Activated CD4-positive, alpha-beta memory T cell treated with anti-CD3 and anti-CD28 coated beads for 36 hours (primary cell): ENCODE measurements at places on chromosomes 3 and 15.

GRCh38 chr15:68369931-68370767 lies 61.8 kb downstream of the ITGA11 start:
- peaks cover 7% of the 10 kb centered on the region for H3K27me3 ChIP-seq
- H3K4me1 ChIP-seq: peaks cover 2% of the 10 kb centered on the region
- H3K4me3 ChIP-seq: no peak overlapping the region

- no peak overlapping the region for H3K4me3 ChIP-seq
- peak; percentile 11 for DNase-seq
- H3K36me3 ChIP-seq: no peaks in the 10 kb centered on the region
- H3K27me3 ChIP-seq: peaks cover 1% of the 10 kb centered on the region
Observed at GRCh38 chr3:134852893-134853351, 57.9 kb downstream of the EPHB1 start.

DNA sequence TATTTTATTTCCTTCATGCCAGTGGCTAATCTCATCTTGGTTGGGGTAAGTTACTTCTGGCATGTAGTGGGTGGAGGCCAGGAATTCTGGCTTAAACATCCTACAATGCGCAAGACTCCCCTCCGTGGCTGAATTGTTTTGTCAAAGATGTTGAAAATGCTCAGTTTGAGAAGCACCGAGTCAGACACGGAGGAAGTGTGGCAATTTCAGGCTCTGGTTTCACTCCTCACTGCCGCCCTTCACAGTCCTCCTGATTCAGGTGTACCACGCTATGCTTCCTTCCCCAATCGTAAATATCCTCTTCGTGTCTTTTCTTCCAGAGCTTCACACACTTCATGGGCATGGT lies 150.7 kb downstream of the OPA1 start:
- peaks cover 6% of the 10 kb centered on the region for H3K4me1 ChIP-seq
- DNase-seq: peak; percentile 21
- peaks cover 7% of the 10 kb centered on the region for H3K27me3 ChIP-seq
- H3K36me3 ChIP-seq: no peaks in the 10 kb centered on the region
- no peak overlapping the region for H3K27ac ChIP-seq
- no peak overlapping the region for H3K4me3 ChIP-seq

DNA sequence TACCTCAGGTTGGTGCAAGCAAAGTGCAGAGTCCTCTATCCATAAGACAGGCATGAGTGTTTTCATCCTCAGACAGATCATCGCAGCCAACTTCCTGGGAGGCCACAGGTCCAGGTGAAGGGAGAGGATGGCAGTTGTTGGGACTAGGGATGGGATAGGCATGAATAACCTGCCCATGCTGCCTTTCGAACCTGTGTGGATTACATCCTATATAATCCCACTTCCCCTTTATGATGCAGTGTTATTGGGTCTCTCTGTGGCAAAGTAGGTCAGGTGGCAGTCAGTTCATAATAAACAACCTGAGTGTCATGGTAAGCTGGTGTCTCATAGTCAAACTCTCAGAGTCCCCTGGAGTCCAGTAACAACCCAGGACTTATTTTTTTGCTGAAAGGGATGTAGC lies 40.4 kb downstream of the CCR3 start:
- no peak overlapping the region for H3K4me3 ChIP-seq
- H3K36me3 ChIP-seq: peaks cover 15% of the 10 kb centered on the region
- peak overlapping the region; percentile 36 for H3K27ac ChIP-seq
- peaks cover 7% of the 10 kb centered on the region for H3K27me3 ChIP-seq

GRCh38 chr3:17752876-17753631 lies 10.6 kb upstream of the TBC1D5 start:
- H3K36me3 ChIP-seq: no peaks in the 10 kb centered on the region
- no peak overlapping the region for H3K27ac ChIP-seq
- H3K4me3 ChIP-seq: no peak overlapping the region
- peaks cover 15% of the 10 kb centered on the region for H3K4me1 ChIP-seq
